ENCODE measurements at places on chromosomes 3 and 15. TPM values are rescaled to one million over a fixed set of nuclear protein-coding genes. Genes with fewer than 3 reads are reported as not detected.

The SPSB4 gene
- not detected for polyA plus RNA-seq

The ERICH6 gene
- polyA plus RNA-seq: 0.02 TPM

The SLC15A2 gene
- polyA plus RNA-seq: 0.29 TPM

The PLSCR5 gene
- polyA plus RNA-seq: not detected

DNA sequence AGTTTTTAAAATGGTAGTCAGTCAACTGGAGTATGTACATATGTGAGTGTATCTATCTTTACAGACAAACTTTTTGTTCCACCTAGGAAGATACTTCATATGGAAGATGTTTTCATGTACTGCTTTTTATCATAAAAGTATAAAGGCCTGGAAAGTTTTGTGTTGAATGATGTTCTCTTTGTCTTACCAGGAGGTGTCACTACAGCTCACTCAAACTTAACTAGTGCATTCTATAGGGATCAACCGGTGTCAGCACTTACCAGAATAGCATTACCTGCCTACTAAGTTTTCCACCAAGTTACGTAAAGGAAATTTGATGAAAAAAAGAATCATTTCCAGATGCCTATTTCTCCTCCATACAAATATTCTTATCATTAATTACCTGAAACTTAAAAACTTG, 522.6 kb upstream of the SEMA6D start:
- DNase-seq: peak; percentile 20

- DNase-seq: no peak
Observed at GRCh38 chr3:149223461-149223820, 1.8 kb upstream of the CP start.

- DNase-seq: no peak
Observed at GRCh38 chr3:126314790-126315658, 42.2 kb downstream of the KLF15 start.

DNA sequence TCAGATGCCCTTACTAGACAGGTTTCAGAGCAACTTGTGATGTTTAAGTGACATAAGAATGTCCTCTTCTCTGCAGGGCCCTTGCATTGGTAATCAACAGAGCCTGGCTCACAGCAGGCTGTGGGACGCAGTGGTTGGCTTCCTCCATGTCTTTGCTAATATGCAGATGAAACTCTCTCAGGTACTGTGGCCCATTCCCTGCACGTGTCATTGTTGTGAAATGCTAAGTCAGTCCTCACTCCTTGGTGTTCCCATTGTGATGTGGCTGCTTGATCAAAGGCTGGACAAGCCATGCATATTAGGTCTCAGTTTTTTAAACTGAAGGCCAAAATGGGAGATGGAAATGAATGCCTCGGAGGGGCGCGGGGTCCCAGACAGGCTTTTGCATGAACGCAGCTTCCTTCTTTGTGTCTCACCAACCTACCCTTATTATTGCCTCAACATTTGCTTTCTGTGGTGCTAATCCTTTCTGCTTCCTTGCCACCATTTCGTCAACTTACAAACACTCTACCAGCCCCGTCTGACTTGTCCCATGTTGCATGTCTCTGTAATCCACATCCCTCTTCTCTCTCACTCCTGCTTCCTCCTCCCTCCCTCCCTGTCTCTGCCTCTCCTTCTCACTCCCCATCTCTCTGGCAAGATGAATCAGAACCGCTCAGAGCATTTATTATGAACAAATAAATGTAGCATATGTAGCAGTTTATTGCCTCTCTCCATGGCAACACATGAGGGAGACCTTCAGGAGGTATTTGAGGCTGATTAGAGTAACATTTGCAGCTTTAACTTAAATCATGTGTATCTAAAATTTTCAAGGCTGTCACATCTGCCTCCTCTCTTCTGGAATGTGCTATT, 133.2 kb upstream of the CHRM5 start:
- DNase-seq: no peak

DNA sequence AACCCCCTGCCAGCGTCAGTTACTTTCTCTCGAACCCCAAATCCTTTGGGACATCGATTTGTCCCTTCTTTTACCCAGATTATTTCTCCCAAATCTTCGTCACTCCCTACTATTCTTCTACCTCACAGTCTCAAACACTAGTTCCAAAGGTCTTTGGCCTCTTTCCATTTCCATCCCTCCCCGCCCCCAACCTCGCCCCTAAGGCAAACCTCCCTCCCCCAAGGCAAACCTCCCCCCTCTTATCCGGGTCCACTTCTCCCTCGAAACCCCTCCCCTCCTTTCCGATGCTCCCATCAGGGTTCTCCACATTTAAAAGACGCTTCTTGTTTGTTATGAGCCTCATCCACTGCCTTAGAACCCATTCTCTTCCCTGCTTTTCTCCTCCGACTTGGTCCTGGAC, 583 bp downstream of the EAF1 start:
- no peak for DNase-seq

DNA sequence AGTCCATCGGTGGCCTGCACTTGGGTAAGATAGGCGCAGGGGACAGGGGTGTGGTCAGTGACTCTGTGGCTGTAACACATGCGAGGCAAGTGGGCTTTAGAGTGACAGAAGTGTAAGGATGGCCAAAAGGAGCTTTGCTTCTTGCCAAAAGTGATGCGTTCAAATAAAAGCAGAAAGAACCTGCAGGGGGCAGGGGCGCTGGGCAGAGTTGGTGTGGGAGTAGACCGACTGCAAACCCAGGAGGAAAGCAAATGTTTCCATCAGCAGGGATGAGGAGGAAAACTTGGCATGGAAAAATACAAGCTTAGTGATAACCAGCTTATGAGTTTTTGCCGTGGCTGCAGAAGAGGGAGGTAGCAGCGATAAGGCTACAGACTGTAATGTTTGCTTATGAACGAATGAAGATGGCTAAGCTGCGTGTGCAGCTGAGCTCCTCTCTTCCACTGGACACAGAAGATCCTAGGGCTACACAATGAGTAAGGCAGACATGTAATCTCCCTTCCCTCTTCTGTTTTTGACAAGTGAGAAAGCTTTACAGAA, 149.4 kb downstream of the WNT5A start:
- no peak for DNase-seq

DNA sequence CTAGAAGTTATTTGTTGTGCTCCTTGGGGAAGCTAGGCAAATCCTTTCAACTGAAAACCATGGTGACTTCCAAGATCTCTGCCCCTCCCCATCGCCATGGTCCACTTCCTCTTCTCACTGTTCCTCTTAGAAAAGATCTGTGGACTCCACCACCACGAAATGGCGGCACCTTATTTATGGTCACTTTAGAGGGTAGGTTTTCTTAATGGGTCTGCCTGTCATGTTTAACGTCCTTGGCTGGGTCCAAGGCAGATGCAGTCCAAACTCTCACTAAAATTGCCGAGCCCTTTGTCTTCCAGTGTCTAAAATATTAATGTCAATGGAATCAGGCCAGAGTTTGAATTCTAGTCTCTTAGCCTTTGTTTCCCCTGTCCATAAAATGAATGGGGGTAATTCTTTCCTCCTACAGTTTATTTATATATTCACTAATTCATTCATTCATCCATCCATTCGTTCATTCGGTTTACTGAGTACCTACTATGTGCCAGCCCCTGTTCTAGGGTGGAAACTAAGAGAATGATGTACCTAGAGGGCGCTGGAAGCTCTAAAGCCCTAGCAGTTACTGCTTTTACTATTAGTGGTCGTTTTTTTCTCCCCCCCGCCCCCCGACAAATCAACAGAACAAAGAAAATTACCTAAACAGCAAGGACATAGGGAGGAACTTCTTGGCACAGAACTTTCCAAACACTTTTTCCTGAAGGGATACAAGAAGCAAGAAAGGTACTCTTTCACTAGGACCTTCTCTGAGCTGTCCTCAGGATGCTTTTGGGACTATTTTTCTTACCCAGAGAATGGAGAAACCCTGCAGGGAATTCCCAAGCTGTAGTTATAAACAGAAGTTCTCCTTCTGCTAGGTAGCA, 657 bp downstream of the PATL2 start:
- no peak for DNase-seq

- no peak for DNase-seq
Observed at GRCh38 chr3:5020242-5020722, 41.0 kb downstream of the BHLHE40 start.

- no peak for DNase-seq
Observed at GRCh38 chr3:12999147-13000140, 73.8 kb downstream of the IQSEC1 start.

- no peak for DNase-seq
Observed at GRCh38 chr15:80494351-80494751, 90.2 kb downstream of the ARNT2 start.

DNA sequence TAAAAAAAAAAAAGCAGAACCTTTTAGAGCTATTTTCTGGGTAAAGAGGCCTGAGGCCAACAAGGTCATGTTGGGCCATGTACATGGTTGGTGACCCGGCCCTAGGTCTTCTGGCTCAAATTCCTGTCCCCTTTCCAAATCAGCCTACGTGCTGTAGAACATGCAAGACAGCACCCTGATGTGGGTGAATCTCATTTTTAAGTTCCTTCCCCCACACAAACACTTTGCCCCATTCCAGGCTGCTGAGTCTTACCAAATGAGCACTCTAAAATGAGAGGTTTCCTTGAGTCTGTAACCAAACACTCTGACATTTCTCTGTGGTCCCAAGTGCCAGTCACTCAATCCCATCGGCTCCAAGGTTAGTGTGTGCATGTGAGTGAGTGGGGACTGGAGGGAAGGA, 9.4 kb downstream of the BCL6 start:
- no peak for DNase-seq

- DNase-seq: peak; percentile 48
Observed at GRCh38 chr3:111668888-111669488, 73.8 kb upstream of the ZBED2 start.

GRCh38 chr3:134754768-134755559, 40.1 kb upstream of the EPHB1 start:
- DNase-seq: peak; percentile 40

Measured in mammary epithelial cell (primary cell).